ENCODE measurements at places on chromosomes 5 and 9.

- DNase-seq = no peak
Measured at GRCh38 chr9:136393531-136393930, 6.4 kb downstream of the SNAPC4 start.

- no peak for DNase-seq
Measured at GRCh38 chr5:24615159-24615558, 29.6 kb downstream of the CDH10 start.

DNA sequence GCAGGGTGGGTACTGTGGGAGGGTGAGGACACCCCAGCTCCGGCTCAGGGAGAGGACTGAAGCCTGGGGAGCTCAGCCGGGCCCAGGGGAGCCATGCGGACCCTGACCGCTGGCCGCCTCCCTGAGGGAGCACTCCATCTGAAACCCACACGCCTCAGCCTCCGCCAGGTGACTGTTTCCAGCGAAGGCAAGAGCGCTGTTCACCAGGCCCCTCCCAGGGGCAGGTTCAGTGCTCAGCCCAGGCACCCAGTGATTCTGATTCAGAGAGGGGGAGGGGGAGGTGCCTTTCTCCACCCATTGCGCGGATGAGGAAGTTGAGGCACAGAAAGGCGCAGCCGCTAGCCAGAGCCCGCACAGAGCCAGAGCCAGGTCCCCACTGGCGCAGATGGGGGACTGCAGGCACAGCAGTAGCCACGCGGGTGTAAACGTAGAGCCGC is 27.0 kb downstream of the ADGRD2 start:
- peak; percentile 10 for DNase-seq

GRCh38 chr9:126488310-126488709 is 125.4 kb upstream of the LMX1B start:
- DNase-seq = no peak

DNA sequence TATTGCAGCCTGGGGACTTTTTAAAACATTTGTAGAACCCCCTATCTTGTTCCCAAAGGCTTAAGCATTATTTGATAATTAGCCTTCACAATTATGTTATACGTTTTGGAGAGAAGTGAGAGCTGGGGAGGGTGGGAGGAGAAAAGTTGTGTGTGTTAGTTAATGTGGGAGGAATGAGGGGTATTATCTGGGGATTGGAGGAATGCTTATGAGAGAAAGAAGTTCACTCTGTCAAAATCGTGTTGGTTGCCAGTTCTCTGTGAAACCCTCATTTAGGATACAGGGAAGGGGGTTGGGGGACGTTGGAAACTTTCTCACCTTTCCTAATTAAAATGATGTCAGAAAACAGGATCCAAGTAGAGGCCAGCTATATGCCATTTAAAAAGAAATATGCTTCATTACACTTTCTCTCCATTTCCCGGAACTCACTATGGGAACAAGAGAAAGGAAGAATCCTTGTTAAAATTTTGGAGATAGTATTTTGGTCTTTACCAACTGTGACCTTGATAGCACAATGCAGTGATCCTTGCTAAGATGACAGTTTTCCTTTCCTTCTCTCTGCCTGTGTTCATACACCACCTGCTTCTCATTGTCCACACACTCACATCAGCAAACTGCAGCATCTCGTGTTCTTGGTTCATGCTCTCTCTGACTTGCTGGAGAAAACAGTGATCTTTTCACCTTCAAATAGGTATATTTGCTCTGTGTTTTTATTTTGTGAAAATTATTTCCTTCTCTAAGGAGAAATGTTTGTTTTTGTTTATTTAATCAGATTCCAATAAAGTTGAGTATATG is 336.7 kb upstream of the CLINT1 start:
- DNase-seq = no peak

GRCh38 chr5:79697222-79698170 is 7.9 kb downstream of the CMYA5 start:
- peak; percentile 68 for DNase-seq

- no peak for DNase-seq
Measured at GRCh38 chr9:14304259-14304658, 9.7 kb downstream of the NFIB start.

DNA sequence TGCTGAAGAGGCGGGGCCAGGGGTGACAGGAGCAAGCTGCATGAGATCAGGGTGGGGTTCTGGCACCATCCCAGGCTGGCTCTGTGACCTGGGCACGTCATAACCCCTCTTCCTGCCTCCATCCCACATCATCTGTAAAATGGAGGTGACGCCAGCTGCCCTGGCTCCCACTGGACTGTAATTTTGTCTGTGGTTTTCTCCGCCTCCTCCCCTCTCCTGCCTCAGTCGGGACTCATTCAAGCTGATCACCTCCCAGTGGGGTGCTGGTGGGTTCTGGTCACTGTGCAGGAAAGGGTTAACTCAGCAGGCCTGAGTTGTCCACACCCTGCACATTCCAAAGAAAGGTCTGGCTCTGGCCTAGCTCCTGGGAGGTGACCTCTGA is 128.2 kb downstream of the RXRA start:
- no peak for DNase-seq

GRCh38 chr5:72653586-72653985 is 146.4 kb upstream of the ZNF366 start:
- no peak for DNase-seq

- DNase-seq = no peak
Measured at GRCh38 chr5:52796031-52796430, 8.3 kb downstream of the ITGA1 start.

DNA sequence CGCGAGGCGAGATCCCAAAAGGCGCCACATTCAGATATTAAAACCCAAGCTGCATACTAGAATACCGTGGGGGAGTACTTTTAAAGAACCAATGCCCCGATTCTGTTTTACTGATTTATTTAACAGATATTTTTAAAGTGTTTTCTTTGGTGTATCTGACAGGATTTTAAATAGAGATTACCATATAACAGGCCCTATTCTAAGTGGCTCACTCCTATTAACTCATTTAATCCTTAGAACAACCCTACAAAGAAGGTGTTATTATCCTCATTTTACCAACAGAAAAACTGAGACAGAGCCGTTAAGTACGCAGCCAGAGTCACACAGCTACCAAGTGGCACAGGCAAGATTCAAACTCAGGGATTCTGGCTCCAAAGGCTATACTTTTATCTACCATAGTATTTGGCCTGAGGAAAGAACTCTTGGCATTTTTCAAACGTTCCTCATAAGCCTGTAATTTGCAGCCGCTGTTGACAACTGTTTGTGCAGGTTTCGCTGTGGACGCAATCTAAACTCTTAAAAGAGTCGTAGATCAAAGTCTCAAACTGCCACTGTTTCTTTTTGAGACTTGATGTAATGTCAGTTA is 550 bp upstream of the TMEM245 start:
- peak; percentile 57 for DNase-seq

GRCh38 chr9:124788542-124789217 is 11.7 kb downstream of the OLFML2A start:
- DNase-seq = no peak
